Stimulated activated CD4-positive, alpha-beta T cell treated with anti-CD3 and anti-CD28 coated beads, Interleukin-4, amount 100 ng/mL, for 4 hours (primary cell): ENCODE measurements at places on chromosomes 6 and 20.

GRCh38 chr20:60137657-60138245 is 179.5 kb downstream of the CDH26 start:
- peak; percentile 19 for DNase-seq

DNA sequence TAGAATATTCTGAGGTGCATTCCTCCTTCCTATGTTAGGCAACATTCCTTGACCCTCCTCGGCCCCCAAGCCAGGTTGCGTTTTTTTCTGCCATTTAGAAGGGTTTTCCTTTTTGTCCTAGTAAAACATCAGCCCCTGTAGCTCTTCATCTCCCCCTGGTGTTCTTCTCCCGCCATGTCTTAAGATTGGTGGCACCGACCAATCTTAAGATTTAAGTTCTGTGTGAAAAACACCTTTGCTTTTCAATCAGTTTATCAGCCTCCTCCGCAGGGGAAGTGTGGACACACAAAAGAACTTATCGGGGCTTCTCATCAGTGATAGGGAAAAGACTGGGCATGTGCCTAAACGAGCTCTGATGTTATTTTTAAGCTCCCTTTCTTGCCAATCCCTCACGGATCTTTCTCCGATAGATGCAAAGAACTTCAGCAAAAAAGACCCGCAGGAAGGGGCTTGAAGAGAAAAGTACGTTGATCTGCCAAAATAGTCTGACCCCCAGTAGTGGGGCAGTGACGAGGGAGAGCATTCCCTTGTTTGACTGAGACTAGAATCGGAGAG is 719 bp upstream of the EDN1 start:
- peak; percentile 34 for DNase-seq

DNA sequence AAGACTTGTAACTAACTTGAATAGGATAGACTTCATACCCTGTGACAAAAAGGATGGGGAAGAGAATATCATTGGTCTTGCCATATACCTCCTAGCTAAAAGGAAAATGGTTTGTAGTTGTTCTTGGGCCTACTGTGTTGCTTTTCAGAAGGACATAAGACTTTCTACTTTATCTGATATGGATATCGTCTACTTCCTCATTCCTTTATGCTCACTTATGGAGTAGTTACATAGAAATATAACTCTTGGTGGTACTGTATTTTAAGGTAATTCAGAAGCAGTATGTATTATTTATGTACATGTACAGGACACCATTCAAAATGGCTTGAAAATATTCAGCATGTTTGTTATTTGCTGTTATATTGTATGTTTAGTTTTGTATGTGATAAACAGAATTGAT is 8.0 kb downstream of the FAM217B start:
- no peak for DNase-seq

GRCh38 chr6:46862381-46862780 is 59.4 kb downstream of the ADGRF5 start:
- no peak for DNase-seq

GRCh38 chr6:126661646-126662045 is 321.7 kb downstream of the CENPW start:
- no peak for DNase-seq

DNA sequence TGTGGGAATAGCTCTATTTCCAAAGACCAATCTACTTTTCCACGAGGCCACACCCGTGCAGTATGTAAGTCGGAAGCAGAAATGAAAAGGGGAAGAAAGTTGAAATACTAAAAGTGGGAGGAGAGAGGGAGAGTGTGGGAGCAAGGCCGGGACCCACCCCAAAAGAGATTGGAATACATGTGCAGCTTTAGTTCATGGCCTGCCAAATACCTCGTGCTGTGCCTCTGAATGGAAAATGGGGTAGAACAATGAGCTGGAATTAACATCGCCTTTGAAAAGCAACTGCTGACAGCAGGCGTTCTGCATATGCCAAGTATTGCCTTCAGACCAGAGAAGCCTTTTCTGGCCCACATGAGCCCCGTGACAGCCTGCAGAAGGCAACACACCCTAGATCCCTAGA is 155.6 kb downstream of the CD83 start:
- no peak for DNase-seq

DNA sequence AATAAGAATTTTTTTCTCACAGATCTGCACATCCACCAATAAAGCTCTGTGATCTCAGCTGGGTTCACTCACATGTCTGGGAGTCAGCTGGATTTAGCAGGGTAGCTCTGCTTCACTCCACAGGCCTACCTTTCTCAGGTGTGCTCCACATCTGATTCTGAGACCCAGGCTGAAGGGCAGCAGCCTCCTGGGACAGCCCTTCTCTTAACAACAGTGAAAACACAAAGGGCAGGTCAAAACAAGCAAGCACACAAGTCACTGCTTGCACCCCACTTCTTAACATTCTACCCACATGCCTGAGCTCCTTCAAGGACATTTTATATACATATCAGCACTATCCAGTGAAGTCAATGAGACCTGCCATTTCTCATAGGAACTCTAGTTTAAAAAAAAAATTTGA is 96.0 kb upstream of the MAP3K4 start:
- DNase-seq = no peak

DNA sequence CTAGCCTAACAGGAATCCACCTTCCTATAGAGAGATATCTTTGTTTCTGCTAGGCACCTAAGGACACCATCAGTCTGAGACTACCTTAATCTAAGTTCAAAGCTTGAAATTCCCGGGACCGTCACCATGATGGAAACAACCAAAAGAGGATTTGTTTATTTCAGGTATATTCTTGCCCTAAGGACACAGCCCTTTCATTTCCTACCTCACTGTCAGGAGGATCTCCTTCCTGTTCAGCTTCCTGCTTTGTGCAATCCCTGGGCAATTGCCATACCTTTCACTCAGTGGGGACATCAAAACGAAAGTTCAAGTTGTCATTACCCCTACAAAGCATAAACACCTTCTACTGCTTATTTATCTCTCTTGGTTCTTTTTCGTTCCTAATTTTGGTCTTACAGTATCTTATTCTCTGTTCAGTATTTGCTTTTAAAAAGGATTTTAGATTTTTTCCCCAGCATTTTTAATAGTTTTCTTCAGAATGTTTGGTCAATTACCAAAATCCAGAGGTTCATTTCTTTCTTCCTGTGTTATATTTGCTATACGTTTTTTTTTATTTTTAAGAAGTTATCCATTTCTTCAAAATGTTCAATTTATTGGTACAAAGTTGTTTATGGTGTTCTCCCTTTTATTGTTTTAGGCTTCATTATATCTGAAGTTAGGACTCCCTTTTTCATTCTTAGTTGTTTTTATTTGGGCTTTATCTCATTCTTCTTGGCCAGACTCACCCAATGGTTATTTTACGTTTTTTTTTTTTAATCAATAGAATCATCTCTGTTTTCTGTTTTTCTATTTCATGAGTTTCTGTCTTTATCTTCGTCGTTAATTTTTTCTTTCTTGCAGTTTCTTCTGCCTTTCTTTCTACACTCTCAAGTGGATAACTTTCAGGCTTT is 13.0 kb upstream of the TBPL1 start:
- no peak for DNase-seq

- DNase-seq = peak; percentile 15
Observed at GRCh38 chr6:149965194-149966020, 1.7 kb downstream of the ULBP1 start.

DNA sequence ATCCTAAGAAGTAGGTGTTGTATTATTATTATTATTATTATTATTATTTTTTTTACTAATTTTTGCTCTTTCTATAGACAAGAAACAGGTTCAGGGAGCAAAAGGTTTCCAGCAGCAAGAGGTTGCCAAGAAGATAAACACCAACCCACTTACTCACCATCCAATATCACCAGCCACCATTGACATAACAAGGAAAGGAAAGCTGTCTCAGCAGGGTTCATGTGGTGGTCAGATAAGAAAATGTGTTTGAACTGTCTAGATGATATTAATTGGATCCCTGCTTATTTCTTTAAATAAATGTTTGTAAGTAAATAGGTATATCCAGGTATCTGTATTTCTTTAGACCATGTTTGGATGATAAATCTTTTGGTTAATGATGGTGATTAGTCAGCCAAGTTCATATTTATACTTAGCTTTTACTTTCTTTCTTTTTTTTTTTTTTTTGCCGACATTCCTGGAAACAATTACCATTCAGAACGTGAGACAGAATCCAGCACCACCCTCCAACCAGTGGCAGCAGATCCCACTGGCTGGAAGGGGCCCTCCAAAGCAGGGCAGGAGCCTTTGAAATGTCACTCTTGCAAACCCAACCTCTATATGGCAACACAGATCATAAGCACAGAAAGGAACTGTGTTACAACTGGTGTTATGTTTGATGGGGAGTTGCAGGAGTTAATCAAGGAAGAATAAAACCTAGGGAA is 139.2 kb upstream of the ECI2 start:
- no peak for DNase-seq

DNA sequence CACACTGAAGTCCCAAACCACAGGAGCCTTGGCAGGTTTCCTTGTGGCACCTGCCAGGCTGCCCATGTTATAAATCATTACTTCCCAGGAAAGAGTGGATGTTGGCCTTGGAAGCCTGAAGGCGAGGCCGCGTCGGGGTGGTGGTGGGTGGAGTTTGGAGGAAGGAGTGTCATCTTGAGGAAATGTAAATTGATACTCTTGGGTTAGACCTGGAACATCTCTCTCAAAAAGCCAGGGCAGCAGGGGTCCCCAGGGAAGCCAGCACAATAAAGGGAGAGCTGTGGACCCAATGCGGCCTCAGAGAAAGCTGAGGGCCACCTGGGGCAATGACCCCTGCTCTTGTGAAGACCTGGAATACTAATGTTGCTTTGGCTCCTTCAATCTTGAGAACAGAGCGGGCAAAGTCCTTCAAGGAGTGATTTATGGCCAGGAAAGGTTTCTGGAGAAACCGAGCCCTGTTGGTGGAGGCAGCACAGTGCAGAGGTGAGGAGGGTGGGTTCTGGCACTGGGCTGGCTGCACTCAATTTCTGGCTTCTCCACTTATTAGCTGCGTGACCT is 26.3 kb upstream of the TRAF3IP2 start:
- no peak for DNase-seq

- no peak for DNase-seq
Observed at GRCh38 chr20:18412221-18412901, 54.5 kb downstream of the DZANK1 start.

DNA sequence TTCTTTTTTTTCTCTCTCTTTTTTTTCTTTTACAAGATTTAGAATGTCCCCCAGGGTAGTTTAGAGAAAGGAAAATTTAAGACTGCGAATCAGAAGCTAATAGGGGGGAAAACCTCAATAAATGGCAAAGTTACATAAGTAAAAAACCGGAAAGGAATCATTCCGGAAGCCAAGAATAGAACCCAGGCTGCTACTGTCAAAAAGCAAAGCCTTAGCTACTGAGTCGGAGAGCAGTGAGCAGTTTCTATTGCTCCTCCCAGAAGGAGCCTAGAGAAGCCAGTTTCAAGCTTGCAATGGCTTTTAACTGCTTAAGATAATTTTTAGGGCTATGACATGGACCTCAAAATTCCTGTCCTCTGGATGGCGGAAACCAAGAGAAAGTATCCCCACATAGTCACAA is 31.6 kb downstream of the SAMD5 start:
- DNase-seq = no peak

- no peak for DNase-seq
Observed at GRCh38 chr20:35355372-35355771, 56.4 kb downstream of the UQCC1 start.

- no peak for DNase-seq
Observed at GRCh38 chr6:31736768-31737314, 511 bp upstream of the CLIC1 start.

GRCh38 chr20:11778206-11778570 is 139.5 kb upstream of the BTBD3 start:
- no peak for DNase-seq
